ENCODE measurements at places on chromosomes 3 and 15.

GRCh38 chr15:69946870-69947269 is 150.8 kb downstream of the TLE3 start:
- no peak for DNase-seq

DNA sequence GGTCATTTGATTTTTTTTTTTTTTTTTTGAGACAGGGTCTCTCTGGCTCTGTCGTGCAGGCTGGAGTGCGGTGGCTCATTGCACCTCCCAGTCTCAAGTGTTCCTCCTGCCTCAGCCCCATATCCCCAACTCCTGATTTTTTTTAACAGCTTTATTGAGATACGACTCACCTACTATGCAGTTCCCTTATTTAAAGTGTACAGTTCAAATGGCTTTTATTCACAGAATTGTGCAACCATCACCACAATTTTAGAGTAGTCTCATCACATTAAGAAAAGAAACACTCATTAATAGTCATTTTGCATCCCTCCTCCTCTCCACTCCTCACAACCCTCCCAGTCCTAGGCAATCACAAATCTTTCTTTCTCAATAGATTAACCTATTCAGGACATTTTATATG is 1.9 kb upstream of the TRA2B start:
- no peak for DNase-seq

GRCh38 chr3:42497009-42497731 is 5.3 kb upstream of the VIPR1 start:
- DNase-seq: no peak

- no peak for DNase-seq
Observed at GRCh38 chr3:52396011-52396906, 48.6 kb downstream of the SEMA3G start.

DNA sequence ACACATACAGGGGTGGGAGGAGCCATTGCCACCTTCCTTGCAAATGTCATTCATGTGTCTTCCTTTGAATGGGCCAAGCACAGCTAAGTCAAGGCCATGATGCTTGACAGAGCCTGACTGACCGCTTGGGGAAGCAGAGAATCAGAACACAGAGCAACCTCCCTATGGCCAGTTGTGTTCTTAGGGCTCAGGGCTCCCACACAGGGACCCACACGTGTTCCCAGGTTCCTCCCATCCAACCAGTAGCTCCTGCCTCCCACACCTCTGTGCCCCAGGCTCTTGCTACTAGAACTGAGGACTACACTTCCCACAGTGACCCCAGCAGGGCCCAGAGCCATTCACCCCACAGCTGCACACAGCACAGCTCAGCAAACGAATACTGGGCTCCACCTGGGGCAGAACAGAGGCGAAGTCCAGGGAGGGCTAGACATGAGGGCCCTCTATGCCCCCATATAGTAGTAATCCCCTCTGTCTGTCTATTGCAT is 42.9 kb downstream of the KLF15 start:
- no peak for DNase-seq

DNA sequence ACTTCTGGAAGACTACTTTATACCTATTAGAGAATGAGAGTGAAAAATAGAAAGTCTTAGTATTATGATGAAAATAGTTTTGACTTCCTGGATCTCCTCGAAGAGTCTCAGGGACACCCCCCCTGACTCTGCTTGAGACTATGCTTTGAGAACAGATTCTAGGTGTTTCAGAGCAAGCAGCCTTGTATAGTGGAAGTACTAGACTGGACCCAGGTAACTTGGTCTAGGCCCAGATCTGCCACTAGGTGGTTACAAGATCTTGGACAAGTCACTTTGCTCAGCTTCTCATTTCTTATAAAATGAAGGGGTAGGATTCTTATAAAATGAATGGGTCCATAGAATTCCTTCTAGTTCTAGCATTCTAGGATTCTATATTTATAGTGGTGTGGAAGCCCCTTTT is 9.1 kb downstream of the ABHD5 start:
- DNase-seq: no peak

GRCh38 chr15:62515696-62516395 is 350.8 kb upstream of the C2CD4B start:
- no peak for DNase-seq

GRCh38 chr3:152206243-152206760 is 62.4 kb upstream of the MBNL1 start:
- no peak for DNase-seq

DNA sequence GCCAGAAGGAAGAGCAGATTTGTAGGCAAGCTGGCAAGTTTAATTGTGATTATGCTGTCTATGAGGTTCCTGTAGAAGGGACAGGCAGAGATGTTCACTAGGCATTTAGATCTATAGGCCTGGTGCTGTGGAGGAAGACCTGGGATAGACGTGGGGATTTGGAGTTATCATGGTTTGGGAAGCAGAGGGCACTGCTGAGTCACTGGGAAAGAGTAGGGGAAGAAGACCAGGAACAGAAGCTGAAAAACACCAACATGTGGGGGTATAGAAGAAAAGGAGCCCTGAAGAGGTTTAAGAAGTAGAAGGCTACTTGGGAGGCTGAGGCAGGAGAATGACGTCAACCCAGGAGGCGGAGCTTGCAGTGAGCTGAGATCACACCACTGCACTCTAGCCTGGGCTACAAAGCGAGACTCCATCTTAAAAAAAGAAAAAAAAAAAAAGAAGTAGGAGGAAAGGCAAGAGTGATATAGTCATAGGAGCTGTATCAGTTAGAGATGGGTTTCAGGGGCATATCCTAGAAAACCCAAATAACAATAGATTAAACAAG is 19.3 kb downstream of the GRK7 start:
- DNase-seq: no peak

GRCh38 chr3:173139420-173139819 is 1.6 kb downstream of the SPATA16 start:
- no peak for DNase-seq

GRCh38 chr3:137763594-137763938 is 549 bp upstream of the SOX14 start:
- DNase-seq: no peak

DNA sequence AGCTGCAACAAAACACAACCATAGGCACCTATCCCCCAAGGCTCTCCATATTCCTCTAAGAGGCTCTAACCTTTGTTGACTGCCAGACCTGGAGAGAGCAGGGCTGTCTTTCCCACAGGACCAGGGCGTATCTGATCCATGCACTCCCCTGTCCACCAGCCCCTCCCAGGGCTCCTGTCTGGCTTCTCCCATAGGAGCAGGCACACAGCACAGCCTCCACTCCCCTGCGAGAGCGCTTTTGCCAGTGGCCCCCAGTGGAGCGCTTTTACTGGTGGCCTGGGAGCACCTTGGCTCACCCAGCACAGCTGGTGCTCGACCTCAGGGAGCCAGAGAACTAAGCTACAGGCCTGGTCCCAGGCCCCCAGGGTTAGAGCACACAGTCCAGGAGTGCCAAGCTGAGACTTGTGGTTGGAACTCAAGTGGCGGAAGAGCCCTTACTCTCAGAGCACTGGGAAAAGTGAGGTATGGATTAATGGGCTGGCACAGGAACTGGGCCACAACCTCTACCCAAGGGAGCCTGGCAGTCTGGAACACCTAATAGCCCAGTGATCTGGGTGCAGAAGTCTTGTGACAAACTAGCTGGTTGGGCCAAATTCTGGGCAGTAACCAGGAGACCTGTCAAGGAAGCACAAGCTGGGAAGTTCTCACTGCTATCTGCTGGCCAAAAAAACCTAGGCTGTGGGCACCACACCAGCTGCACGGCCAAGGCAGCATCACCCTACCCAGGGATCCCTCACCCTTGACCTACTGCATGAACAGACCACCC is 79.6 kb downstream of the PPP2R3A start:
- no peak for DNase-seq

DNA sequence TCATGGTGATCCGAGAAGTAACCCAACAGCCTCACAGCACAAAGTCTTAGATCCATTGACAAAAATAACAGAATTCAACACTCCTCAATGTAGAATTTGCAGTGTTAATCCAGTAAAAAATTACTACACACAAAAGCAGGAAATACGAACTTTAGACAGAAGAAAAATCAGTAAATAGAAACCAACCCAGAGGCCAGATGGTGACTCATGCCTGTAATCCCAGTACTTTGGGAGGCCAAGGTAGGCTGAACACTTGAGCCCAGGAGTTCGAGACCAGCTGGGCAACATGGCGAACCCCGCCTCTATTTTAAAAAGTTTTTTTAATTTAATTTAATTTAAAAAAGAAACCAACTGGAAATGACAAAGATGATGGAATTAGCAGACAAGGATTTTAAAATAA is 36.1 kb downstream of the SELENOT start:
- no peak for DNase-seq

GRCh38 chr3:177352424-177352823 is 155.1 kb upstream of the TBL1XR1 start:
- no peak for DNase-seq

- DNase-seq: peak; percentile 67
Observed at GRCh38 chr3:45985532-45986302, 9.9 kb downstream of the FYCO1 start.

GRCh38 chr3:137765310-137766033 is 1.4 kb downstream of the SOX14 start:
- no peak for DNase-seq

DNA sequence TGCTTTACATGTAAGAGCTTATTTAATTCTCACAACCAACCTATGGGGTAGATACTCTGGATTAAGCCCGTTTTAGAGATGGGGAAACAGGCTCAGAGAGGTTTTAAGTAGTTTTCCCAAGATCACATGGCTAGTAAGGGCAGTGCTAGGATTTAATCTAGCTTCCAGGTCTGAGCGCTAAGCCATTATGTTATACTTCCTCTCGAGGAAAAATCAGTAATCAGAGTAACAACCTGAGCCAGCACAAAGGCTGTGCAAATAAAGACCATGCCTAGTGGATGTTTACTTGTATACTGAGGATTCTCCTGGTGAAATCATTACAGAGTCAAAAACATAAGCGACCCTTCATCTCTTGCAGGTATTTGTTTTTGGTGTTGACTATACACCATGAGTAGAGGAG is 9.0 kb downstream of the FSTL1 start:
- DNase-seq: no peak

DNA sequence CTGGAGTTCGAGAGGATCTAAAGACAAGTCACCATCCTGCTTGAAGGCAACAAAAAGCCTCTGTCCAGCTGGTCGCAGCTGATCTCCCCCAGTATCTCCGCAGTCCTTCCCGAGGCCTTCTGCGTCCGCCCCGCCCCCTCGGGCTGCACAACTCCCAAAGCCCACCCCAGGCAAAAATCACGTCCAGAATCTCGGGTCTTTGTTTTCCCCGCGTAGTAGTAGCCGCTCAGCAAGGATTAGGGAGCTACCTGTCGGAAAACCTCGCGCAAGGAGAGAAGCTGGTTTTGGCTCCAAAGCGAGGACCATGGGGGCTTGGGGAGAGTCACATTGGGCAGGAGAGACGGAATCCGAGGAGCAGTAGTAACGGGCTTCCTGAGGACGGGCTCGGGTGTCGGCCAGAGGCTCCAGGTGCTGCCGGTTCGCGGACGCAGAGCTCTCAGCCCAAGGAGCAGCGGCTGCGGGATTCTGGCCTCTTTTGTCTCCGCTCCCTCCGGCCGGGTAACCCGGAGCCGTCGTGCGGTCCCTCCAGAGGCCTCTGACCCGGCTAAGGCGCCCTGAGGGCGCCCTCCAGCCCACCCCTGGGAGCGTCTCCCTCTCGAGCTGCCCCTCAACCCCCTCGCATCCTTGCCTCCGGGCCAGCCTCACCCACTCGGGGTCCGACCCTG is 401 bp downstream of the ZSCAN29 start:
- DNase-seq: no peak

All from NCI-H2029 (cell line).